ENCODE measurements at places on chromosomes 4 and X. TPM values are rescaled to one million over a fixed set of nuclear protein-coding genes. Genes with fewer than 3 reads are reported as not detected.

GRCh38 chr4:40183615-40184411 is 13.0 kb upstream of the RHOH start:
- no peak for DNase-seq

- DNase-seq = no peak
Observed at GRCh38 chr4:98687876-98688275, 29.5 kb upstream of the TSPAN5 start.

GRCh38 chr4:109067508-109068235 is 234.8 kb downstream of the COL25A1 start:
- no peak for DNase-seq

PRKG2 gene
- total RNA-seq = 0.82 TPM

TFE3 gene
- 72.2 TPM for total RNA-seq

Measured in glomerular endothelial cell (primary cell).